ENCODE measurements at places on chromosomes 7 and 10.

DNA sequence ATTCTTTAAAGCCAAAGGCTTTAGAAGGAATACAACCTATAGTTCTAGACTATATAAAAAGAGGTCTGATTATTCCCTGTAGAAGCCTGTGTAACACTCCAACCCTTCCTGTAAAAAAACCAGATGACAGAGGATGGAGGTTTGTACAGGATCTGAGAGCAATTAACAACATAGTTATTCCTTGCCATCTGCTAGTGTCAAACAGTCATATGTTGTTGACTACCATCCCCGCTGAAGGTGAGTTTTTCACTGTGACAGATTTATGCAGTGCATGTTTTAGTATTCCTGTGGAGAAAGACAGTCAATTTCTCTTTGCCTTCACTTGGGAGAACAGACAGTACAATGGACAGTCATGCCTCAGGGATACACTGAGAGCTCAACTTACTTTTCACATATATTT lies 19.0 kb upstream of the SLC26A4 start:
- DNase-seq: no peak

DNA sequence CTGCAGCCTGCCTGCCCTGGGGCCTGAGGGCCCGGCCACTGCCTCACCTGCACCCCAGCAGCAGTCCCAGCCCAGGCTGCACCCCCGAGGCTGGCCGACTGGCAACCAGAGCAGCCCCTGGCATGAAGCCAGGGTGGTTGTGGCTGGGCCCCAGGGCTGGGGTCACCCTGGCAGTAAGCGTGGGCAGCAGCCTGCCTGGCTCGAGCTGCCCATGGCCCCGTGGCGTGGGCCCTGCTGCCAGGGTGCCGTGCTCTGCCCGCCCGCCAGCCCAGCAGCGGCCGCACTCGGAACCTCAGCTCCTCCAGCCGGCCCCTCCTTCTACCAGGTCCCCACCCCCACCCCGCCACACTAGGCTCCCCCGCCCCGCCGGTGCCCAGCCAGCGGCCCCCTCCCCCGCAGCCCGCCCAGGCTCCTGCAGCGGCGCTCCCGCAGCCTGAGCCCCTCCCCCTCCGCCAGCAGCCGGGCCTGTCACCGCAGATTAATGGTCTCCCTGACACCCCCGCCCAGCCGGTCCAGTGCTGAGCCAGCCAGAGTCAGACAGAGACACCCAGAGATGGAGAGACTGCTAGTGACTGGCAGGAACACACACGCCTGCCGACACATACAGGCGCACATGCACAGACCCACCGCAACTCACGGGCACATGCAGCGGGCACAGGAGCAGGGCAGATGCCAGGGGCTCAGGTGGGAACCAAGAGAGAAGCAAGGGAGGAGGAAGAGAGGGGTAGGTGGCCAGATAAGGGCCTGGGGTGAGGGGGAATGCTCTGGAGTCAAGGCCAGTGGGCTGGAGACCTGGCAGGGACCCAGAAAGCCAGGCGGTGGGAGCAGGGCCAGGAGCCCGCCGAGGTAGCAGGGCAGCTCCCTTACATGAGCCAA lies 22.4 kb downstream of the KCNH2 start:
- no peak for DNase-seq

DNA sequence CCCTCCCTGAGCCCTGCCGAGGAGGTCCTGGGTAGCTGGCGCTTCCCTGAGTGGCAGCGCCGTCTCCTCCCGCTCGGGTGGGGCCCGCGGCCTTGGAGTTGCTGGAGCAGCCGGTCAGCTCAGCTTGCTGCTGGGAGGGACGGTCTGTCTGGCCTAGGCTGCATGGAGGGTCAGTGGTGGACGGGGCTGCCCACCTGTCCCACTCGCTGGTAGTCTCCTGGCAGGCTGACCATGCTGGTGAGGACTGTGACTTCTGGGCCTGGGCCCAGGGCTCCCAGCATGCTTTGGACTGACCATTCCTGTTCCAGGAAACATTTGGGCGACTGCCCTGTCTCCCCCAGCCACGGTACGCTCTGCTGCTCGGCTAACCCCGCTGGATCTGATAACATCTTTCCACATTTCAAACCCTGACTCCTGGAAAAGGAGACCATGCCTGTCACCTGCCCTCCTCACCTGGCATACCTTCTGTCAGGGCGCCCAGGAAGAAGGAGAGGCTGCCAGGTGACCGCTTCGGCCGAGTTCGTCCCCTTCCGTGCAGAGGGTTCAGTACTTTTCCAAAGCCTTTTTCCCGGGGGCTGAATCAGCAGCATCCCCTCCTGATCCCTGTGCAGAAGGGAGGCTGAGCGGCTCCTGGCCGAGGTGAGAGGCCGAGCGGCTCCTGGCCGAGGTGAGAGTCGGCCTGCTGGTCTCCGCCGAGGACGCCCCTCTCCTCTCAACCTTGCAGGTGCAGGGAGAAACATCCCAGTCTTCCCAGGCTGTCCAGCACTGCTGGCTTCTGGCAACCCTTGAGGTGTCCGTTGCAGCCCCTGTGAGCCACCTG lies 43.4 kb downstream of the FAM20C start:
- no peak for DNase-seq

DNA sequence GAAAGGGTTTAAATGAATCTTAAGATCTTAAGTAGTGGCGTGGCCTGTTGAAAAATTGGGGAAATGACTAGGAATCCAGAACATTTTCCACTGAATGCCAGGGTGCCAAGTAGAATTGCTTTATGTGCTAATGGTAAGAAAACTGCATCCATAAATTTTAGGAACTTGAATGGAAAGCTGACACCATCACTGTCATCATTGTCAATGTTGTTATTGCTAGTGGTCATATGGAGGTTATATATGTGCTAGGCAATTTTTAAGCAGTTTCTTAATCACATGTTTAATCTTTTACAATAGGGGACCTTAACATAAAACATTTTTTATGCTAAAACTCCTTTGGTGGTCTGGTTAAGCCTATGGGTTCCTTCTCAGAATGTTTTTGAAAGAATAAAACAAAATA lies 13.1 kb downstream of the MARCHF5 start:
- DNase-seq: no peak

DNA sequence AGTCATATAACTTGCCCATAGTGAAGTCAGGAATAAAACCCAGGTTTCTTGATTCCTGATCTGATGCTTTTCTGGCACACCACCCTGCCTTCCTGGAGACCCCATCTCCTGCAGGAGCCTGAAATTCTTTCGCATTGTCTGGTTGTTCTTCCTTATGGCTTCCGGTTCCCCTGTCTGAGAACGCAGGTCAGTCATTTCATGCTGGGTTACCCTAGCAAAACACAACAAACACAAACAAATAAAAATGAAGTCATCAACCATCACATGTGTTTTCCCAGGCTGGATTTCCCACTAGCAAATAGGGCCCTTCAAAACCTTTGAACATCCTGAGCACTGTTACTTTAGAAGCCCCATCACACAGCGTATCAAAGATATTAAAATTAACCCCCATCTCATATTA lies 569.6 kb downstream of the LRMDA start:
- no peak for DNase-seq

- no peak for DNase-seq
These were observed 108.7 kb downstream of the MKLN1 start for GRCh38 chr7:131436384-131436783.
